ENCODE measurements at places on chromosomes 2 and 18.
A peak's percentile ranks its signal among the peaks of the same experiment; 100 is the strongest.

DNA sequence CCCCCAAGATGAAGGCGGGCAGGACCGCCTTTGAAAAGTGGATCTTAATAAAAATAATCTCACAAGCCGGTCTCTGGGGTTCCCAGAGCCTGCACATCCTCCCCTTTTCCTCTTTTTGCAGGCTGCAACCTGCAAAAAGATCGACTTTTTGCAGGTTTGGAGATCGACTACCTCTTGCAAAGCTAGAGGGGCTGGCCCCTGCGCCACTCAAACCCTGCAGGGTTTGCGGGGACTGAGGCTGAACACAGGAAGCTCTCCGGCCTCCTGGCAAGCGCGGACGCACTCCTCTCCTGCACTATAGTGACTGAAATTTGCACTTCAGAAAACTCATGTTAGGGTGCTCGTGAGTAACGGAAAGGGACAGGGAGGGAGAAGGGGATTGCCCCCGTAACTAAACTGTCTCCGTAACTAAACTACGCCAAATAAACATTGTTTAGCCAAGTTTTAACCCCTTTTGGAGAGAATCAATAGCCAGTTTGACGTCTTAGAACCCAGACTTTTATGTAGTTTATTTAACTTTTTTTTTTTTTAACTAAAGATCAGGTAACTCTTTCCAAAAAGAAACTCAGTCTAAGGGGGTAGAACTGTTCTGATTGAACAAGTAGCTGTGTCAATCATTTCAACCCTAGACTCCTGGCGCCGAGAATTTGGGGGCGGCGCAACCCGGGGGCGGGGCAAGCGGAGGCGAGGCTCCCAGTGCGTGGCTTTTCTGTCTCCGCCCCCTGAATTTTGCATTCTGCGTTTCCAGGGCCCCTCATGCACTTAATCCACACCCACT, 2.5 kb downstream of the IGFBP5 start:
- no peak overlapping the region for H3K27ac ChIP-seq
- H3K4me3 ChIP-seq = peak overlapping the region; percentile 36
- peaks cover 28% of the 10 kb centered on the region for H3K4me1 ChIP-seq
- H3K27me3 ChIP-seq = peaks cover 29% of the 10 kb centered on the region

- H3K36me3 ChIP-seq = no peaks in the 10 kb centered on the region
- DNase-seq = no peak
- no peaks in the 10 kb centered on the region for H3K27me3 ChIP-seq
- no peak overlapping the region for H3K27ac ChIP-seq
- no peaks in the 10 kb centered on the region for H3K4me1 ChIP-seq
These were observed 109.5 kb downstream of the INHBB start for GRCh38 chr2:120455390-120455789.

DNA sequence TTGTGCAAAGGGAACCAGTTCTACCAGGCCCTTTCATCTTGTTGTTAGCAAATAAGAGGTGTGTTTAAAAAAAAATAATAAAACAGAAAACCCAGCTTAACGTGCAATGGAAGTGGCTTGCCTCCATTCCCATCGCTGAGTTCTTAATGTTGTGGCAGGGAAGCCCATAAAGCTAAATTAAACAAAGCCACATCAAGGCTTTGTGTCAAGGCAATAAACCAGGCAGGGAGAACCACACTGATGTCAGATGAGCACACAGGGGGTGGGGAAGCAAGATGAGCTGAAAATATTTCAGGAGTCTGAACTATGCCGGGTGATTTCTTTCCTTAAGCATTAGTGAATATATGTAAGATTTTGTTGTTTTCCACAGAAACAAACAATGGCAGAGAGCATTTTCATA, 73.5 kb downstream of the PHLPP1 start:
- H3K4me3 ChIP-seq = no peak overlapping the region
- H3K27me3 ChIP-seq = no peaks in the 10 kb centered on the region
- DNase-seq = no peak
- no peaks in the 10 kb centered on the region for H3K36me3 ChIP-seq

DNA sequence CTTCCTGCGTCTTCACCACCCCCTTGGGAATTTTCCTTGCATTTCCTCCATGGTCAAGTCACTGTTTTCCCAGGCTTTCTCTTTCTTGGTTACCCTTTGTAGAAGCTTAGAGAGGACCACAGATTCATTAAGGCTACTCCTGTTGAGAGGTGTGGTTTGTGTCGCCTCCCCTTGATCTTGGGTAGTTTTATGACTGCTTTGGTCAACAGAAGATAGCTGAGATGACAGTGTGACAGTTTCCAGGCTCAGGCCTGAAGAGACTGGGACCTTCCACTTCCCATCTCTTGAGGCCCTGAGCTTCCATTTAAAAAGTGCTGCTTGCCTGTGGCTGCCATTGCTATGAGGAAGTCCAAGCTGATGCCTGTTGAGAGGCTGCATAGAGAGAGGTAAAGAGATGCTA, 5.4 kb downstream of the ACOXL start:
- no peak overlapping the region for H3K4me3 ChIP-seq
- no peak overlapping the region for H3K27ac ChIP-seq
- no peak for DNase-seq
- no peaks in the 10 kb centered on the region for H3K36me3 ChIP-seq

GRCh38 chr2:86298411-86299390, 38.7 kb downstream of the REEP1 start:
- H3K27ac ChIP-seq = no peak overlapping the region
- H3K4me1 ChIP-seq = no peaks in the 10 kb centered on the region
- DNase-seq = no peak
- H3K36me3 ChIP-seq = no peaks in the 10 kb centered on the region

- no peaks in the 10 kb centered on the region for H3K4me1 ChIP-seq
- no peak for DNase-seq
- no peak overlapping the region for H3K27ac ChIP-seq
- no peaks in the 10 kb centered on the region for H3K27me3 ChIP-seq
These were observed 139.6 kb downstream of the SOCS6 start for GRCh38 chr18:70428439-70428838.

Measured in CD8-positive, alpha-beta memory T cell (primary cell).